ENCODE measurements at places on chromosomes 3 and 15. TPM values are rescaled to one million over a fixed set of nuclear protein-coding genes. Genes with fewer than 3 reads are reported as not detected.

Gene ADAMTS9
- 38.6 TPM for total RNA-seq

Gene LINS1
- total RNA-seq = 35.9 TPM

Gene DNAH12
- total RNA-seq = 20.1 TPM

- no peak for DNase-seq
These were observed 67.3 kb upstream of the DCBLD2 start for GRCh38 chr3:98968824-98969223.

GRCh38 chr15:88246081-88246480 is 10.5 kb downstream of the NTRK3 start:
- DNase-seq = no peak

GRCh38 chr15:48898032-48898431 is 20.1 kb downstream of the EID1 start:
- no peak for DNase-seq

DNA sequence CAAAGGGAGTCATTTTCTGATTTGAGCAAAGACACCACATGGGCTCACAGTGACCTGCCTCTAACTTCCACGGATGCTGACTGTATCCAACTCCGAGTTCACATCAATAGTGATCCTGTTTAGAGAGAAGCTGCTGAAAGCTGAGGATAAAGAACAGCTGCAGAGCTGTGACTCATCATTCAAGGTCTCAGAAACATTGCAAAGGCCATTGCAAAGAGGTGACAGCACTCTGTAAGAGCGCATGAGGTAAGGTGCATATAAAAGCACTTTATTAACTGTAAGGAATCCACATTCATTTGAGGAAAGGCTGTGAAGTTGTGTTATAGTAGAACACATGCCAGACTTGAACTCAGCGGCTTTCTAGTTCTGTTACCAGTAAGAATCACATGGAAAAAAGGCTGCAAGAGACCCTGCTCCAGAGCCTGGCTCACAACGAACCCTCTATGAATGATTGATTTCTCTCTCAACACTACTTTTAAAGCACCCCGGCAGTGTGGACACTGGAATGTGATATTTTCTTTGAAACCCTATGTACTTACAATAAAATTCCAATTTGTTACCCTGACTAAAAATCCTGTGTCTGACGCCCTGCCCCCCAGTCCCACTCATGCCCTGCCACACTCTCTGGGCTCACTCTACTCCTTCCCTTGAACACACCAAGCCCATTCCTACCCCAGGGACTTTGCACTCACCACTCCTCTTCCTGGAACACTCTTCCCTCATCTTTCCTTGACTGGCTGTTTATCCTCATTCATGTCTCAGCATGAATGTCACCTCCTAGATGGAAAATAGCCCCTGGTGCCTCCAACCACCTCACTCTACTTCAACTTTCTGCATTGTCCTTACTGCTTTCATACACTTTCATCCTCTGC is 111.2 kb downstream of the LSM3 start:
- DNase-seq = no peak

DNA sequence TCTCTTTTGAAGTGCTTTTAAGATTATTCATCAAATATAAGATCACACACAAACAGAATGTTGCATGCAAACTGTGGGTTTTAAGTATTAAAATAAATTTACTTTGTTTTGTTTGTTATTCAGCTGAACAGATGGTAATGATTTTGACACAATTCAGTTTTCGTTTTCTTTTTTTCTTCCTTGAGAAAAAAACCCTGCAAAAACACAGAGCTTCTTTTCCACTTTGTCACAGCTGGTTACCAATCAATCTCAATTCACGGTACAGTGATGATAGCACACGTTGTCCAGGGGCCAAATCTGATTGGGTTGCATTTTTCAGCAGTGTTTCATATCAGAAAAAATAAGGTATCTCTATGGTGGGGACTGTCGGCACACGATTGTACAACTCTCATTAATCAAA is 473.6 kb downstream of the ROBO2 start:
- no peak for DNase-seq

GRCh38 chr15:55552926-55553325 is 35.2 kb downstream of the PYGO1 start:
- no peak for DNase-seq

DNA sequence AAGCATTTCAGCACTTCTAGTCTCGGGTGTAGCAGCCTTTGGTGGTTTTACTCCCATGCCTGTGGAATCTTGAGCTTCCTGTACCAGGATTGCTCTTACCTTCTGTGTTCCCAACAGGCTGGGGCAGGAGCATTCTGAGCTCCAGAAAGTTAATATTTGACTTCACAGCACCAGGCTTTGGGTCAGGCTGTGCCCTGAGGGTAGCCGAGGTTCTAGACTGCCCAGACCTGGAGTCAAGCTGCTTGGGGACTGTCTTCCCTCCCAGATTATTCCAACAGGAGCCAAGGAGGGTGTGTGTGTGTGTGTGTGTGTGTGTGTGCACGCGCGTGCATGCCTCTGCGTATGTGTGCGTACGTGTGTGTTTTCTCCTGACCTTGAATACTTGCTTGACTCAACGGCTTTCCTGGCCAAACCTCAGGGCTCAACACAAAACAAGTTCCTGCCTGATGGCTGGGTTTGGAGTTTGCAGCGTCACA is 94.8 kb downstream of the FLNB start:
- DNase-seq = peak; percentile 84

GRCh38 chr15:98402486-98402885 is 245.9 kb upstream of the IGF1R start:
- DNase-seq = no peak

DNA sequence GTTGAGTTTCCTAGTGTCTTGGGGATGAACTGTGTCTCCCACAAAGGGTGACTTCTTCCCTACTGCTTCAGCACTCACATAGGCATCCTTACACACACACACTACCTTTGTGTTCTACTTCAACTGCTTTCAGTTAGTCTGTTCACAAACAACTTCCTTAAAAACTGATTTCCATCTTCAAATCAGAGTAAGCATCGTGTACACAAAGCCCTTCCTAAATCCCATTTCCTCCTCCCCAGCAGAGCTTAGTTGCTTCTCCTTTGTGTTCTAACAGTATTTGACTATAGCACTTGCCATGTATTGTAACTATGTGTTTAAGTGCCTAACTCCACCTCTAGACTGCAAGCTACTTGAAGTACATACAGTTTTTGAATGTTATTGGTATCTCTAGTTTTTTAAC is 71.7 kb downstream of the TNIK start:
- DNase-seq = no peak

DNA sequence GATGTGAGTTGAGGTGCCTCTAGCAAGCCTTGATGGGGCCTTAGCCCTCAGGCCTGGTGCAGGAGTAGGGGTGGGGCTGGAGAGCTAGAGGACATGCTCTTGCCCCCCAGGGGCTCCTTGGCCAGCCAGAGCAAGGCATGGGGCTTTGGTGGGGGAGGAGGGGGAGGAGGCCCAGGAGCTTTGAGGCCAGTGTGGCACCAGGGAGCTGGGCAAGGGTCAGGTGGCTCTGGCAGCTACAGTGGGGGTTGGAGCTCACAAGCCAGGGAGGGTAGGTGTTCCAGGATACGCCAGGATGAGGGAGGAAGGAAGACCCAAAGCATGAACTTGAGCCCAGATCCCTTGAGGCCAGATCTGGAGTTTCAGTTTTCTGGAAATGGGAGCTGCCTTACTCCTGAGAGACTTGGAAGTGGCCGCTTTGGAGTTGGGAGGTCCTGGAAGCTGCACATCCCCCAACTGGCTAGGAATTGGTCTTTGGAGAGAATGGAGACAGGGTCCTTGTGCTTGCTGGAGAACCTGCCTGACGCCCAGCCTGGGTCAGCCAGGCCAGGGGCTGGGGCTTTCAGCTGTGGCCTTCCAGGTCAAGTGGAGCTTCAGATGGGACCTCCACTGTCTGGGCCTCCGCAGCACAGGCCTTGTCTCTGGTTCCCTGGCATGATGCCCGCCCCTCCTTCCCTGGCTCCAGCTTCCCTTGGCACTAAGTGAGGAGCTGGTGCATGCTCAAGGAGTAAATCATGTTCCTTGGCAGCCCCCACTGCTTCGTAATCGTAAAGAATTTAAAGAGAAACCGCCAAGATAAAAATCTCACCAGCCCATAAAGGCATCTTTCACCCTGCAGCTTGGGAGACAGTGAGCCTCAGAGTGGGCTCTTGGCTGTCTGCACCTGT is 8.7 kb downstream of the SEMA3F start:
- DNase-seq = peak; percentile 62
